ENCODE measurements at places on chromosomes 3 and 15. TPM values are rescaled to one million over a fixed set of nuclear protein-coding genes. Genes with fewer than 3 reads are reported as not detected.

The CHRFAM7A gene
- 5.3 TPM for total RNA-seq

The ACSBG1 gene
- total RNA-seq: 0.29 TPM

The COL8A1 gene
- total RNA-seq: 156 TPM

The SPPL2A gene
- 96.6 TPM for total RNA-seq

The SIDT1 gene
- total RNA-seq: 0.27 TPM

The CGNL1 gene
- 55.5 TPM for total RNA-seq

The FBXW12 gene
- total RNA-seq: not detected

The LTF gene
- not detected for total RNA-seq

The PLCB2 gene
- 0.40 TPM for total RNA-seq

The C3orf20 gene
- total RNA-seq: 0.07 TPM

The TMEM44 gene
- total RNA-seq: 52.1 TPM

The FOXL2NB gene
- total RNA-seq: 0.14 TPM

The LRRK1 gene
- 16.2 TPM for total RNA-seq

The NPAP1 gene
- not detected for total RNA-seq

The ANKRD63 gene
- total RNA-seq: 0.22 TPM

The CCR3 gene
- total RNA-seq: not detected

The GLDN gene
- total RNA-seq: not detected

The NME9 gene
- not detected for total RNA-seq

The TMEM39A gene
- total RNA-seq: 45.4 TPM

The TMEM212 gene
- not detected for total RNA-seq

The SPATA12 gene
- total RNA-seq: 0.07 TPM

The ZNF662 gene
- total RNA-seq: 2.4 TPM

The TOMM70 gene
- 68.9 TPM for total RNA-seq

The ACOX2 gene
- total RNA-seq: 4.5 TPM

The ATP8B4 gene
- total RNA-seq: not detected

The HIGD2B gene
- total RNA-seq: not detected

The SPCS1 gene
- 90.3 TPM for total RNA-seq

The DUOXA2 gene
- not detected for total RNA-seq

The SCN11A gene
- total RNA-seq: 0.27 TPM

The TUSC7 gene
- total RNA-seq: not detected

The FAM131A gene
- total RNA-seq: 31.1 TPM

The NUSAP1 gene
- total RNA-seq: 96.3 TPM

The MOBP gene
- 0.13 TPM for total RNA-seq

The KLHL6 gene
- 15.7 TPM for total RNA-seq

The PLSCR5 gene
- total RNA-seq: not detected

The KBTBD8 gene
- 6.0 TPM for total RNA-seq

The ITIH1 gene
- total RNA-seq: not detected

The ISL2 gene
- 0.13 TPM for total RNA-seq

All from thoracic aorta endothelial cell (primary cell).